ENCODE measurements at places on chromosomes 16 and 17.

GRCh38 chr17:7716901-7717755 is at the start of gene DNAH2:
TSS of gene DNAH2 (plus strand) at chr17:7717744. CDS start at chr17:7719735, 1,991 bp downstream.
- DNase-seq: no peak

DNA sequence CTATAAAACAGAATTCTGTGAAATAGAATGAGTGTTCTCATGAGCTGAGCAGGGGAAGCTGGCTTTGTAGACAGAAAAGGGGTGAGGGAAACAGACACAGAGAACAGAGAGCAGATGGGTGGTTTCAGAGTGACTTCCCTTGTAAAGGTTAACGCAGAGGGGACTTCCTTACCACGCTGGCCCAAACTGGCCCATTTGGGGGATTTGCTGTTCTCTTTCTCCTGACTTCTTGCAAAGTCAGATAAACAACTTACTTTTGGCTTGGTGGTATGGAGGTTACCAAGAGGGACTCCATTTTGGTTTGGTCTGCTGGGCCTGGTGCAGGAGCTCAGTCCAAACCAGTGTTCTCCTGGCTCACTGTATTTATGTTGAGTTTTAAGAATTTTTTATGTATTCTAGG is 48.4 kb downstream of the SEC14L1 start:
- no peak for DNase-seq

DNA sequence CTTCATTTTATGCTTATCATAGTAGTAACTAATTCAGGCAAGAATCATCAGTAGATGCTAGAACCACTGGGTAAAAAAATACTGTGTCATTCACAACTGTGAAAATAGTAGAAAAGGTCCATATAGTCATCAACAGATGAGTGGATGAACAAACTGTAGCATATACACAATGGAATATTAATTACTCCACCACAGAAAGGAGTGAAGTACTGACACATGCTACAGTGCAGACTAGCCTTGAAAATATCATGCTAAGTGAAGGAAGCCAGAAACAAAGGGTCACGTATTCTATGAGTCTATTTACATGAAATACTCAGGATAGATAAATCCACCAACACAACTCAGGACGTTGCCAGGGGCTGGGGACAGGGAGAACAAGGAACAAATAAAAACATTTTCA is 13.3 kb downstream of the USP22 start:
- DNase-seq: no peak

- no peak for DNase-seq
Observed at GRCh38 chr17:21454441-21454840, 78.3 kb downstream of the KCNJ12 start.

DNA sequence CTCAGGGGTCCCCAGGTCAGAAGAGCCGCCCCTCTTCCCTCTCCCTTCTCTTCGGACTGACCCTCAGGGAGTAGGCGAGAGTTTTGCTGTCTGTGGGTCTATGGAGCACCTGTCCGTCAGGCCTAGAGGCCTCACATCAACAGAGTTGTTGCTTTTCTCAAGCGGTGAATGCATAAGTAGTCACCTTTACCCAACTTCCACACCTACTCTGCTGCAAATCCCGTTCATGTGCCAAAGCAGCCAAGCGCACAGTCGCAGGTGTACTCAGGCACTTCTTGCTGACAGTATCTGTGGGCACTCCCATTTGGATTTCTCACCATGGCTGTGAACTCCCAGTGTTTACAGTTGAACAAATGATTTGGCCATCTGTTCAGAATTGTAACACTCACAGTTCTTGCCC is 4.0 kb upstream of the FA2H start:
- DNase-seq: no peak

- DNase-seq: no peak
Observed at GRCh38 chr17:57721967-57722703, 23.0 kb downstream of the CCDC182 start.

All from stimulated activated CD4-positive, alpha-beta T cell treated with anti-CD3 and anti-CD28 coated beads, TNF-alpha, amount 100 ng/mL, for 4 hours (primary cell).